ENCODE measurements at places on chromosomes 4 and X.

DNA sequence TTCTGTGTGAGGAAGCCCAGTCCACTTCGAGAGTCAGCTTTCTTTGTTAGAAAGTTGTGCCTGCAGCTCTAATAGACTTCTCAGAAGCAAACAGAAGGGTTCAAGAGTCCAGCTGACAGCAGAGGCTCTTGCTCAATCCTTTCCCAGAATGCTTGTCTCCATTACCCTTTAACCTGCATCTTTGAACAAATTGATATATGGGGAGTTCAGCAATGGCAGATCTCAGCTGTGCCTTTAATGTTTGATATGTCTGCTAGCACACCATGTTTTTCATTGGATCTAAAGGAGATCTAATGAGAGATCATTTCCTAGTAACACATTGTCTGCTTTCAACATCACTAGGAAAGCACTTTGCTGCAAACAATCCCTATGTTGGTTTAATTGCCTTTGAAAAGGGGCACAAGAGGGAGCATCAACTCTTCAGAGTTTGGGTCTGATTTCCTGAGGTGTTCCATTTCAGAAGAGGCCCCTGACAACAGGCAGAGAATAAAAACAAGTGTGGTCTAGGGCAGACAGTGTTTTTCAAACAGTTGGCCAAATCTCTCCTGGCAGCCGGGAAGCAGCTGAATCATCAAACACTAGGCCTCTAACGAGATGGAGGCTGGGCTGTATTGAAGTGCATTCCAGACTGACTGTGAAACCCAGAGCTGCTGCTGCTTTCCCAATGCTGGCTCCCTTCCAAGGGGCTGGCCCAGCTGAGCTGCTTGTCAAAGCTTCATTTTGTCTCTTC, 55.5 kb downstream of the LUZP4 start:
- peak; percentile 0 for DNase-seq

- DNase-seq = no peak
These were observed 94.2 kb downstream of the MAOA start for GRCh38 chrX:43750248-43750676.

DNA sequence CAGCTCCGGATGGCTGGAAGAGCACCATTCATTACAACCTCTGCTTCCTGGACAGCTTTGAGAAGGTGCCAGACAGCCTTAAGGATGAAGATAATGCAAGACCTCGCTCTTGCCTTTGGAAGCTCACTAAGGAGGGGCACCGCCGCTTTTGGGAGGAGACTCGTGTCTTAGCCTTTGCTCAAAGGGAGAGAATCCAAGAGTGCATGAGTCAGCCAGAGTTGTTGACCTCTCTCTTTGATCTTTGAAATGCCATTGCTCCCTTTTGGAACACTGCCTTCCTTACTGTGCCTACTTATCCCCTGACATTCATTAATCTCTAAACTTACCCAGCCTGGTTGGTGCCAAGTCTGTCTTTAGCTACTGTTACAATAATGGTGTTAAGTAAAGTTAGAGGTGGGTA, 1.2 kb downstream of the FOXR2 start:
- no peak for DNase-seq

DNA sequence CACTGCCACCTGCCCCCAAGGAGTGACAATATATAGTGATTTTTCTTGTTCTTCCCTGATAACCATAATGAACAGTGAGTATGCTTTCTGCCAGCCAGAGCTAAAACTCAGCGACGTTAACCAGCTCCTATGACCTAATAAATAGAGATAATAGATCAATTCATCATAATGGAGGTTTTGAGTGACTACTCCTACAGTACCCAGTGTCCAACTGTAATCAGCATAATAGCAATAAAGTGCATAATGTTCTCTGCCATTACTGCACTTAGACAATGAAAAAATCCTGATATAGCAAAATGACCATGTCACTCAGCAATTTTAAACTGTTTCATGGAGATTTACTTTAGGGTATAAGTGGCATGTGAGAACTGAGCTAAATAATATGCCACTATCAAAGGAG, 20.7 kb upstream of the TXLNG start:
- DNase-seq = no peak

- DNase-seq = no peak
These were observed 105.3 kb downstream of the DTHD1 start for GRCh38 chr4:36386691-36387090.

DNA sequence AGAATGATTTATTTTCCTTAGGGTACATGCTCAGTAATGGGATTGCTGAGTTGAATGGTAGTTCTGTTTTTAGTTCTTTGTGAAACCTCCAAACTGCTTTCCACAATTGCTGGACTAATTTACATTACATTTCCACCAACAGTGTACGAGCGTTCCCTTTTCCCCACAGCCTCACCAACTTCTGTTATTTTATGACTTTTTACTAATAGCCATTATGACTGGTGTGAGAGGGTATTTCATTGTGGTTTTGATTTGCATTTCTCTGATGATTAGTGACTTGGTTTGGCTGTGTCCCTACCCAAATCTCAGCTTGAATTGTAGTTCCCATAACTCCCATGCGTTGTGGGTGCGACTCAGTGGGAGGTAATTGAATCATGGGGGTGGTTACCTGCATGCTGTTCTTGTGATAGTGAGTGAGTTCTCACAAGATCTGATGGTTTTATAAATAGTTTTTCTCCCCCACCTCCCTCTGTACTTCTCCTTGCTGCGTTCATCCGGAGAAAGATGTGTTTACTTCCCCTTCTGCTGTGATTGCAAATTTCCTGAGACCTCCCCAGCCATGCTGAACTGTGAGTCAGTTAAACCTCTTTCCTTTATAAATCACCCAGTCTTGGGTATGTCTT, 95.1 kb downstream of the GBA3 start:
- DNase-seq = no peak

DNA sequence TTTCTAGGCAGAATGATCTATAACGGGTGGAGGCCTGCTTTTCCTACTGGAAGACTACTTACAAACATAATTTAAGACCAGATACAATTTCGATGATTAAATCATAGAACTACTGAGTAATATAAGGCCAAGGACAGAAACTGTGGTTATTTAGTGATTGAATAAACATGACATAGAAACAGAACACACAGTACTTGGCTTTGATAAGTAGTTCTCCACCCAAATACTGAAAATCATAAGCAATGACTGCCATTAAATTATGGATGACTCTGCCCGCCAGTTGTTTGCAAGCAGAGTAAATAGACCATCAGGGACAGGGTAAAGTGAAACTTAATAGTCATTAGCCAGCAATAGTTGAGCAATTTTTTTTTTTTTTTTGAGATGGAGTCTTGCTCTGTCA, 17.2 kb upstream of the SMIM14 start:
- no peak for DNase-seq

DNA sequence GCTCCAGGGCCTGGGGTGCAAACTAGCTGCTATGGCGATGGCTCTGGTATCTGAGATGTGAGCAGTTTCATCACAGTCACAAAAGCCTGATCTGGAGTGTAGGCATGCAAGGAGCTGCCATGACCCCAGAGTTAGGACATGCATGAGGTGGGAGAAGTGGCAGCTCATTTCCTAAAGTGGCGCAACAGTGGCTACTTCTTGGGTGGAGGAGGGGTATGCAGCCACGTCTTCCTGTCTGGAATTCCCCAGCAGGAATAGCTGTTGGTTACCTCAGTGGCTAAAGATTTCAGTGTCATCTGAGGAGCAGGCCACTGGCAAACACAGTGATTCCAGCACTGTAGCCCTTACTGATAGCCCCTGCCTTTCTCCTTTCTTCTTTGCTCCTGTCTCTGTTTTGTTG, 1382.5 kb downstream of the C4orf33 start:
- no peak for DNase-seq

DNA sequence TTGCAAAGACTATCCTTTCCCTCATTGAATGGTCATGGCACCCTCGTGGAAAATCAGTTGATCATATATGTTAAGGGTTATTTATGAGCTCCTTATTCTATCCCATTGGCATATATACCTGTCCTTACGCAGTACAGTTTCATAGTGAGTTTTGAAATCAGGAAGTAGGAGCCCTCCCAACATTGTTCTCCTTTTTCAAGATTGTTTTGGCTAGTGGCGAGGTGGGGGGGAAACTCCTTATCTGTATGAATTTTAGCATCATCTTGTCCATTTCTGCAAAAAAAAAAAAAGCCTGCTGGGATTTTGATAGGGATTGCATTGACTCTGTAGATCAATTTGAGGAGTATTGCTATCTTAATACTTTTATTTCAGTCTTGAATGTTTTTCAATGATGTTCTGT, 2.5 kb upstream of the USP9X start:
- no peak for DNase-seq

- no peak for DNase-seq
These were observed 90.6 kb downstream of the DCAF8L2 start for GRCh38 chrX:27680726-27681125.

- DNase-seq = no peak
These were observed 24.6 kb downstream of the TRO start for GRCh38 chrX:54945224-54945623.

- no peak for DNase-seq
These were observed 579 bp downstream of the IL3RA start for GRCh38 chrX:1336948-1337779.

DNA sequence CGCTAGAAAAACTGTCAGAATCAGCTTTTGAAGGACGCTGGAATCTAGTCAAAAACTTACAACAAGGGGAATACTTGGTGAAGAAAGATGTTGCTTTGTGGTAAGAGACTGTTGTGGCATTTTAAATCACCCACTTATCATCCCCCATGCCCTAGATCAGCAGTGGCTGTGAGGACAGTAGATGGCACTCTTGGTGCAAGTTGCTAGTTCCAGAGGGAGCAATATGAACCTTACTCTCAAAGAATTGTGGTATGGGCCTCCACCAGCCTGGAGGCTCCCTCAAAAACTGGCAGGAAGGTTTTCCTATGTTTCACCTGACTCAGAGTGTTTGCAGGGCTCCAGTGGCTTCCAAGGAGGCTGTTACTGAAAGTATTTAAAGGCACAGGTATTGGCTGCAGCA, 37.7 kb upstream of the SLC16A2 start:
- no peak for DNase-seq

GRCh38 chrX:1598876-1599790, 7.7 kb downstream of the AKAP17A start:
- no peak for DNase-seq

DNA sequence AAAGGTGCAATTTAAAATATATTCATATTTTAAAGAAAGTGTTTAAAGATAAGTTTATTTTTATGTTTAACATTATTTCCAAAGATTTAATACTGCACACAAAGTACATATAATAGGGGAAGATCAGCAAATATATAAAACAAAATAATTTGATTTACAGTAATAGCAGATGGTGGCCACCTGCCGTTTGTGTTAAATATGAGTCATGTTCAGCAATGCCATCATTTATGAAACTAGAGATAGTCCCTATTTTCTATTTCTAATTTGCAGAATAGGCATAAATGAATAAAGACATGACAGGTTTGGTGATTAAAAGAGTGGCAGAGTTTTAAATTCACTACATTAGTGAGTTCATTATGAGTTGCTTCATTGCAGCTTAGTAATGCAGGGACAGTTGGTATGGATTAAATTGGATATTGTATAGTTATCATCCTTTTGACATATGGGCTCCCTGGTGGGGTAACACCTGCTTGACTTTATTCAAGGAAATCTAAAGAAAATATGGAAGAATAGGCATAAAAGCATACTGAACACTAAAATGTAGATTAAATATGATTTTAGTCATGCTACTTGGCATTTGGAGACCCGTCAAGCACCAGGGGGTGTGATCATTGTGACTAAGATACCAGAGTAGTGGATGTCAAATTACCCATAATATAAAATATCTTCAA, 78.8 kb upstream of the BANK1 start:
- no peak for DNase-seq

- DNase-seq = no peak
These were observed 182.9 kb upstream of the PBDC1 start for GRCh38 chrX:75989806-75990590.

- no peak for DNase-seq
These were observed 4.5 kb downstream of the UBA1 start for GRCh38 chrX:47198026-47198686.

DNA sequence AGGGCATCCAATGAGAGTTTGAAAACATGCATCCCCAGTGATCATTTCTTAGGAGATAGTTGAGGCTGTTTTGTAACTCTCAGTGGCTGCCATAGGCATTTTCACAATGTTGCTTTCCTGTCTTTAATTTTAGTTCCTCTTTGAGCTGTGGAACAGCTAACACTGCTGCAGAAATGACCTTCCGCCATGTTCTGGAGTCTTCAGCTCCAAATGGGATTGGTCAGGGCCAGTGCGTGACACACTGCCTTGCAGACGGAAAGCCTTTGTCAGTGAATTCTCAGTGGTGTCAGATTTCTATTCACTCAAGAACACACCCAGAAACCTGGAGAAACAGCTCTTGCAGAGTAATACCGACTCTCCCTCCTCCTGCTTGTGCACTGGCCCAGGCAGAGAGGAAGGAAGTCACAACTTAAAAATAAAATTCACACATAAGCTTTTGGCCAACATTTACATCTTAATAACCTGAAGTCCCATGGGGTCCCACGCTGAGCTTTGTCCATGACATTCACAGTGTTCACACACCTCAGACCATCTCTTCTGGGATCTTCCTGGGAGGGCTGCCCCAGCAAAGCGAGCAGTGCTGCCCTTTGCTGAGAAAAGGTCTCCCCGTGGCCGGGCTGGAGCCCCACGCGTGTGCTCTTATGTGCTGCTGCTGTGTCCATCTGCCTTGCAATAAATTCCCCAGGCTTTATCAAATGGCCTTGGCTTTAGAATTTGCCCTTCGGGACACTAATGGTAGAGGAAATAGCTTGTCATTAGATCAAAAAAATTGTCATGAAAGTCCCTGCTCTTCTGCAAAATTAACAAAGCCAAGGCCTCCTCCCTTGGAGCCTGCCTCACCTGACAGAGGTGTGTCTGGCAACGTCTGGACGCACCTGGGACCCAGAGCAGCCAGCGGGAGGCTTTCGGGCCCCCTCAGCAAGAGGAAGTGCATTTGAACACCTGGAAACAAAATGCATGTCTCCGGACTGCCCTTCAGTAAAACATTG, 126.8 kb downstream of the IRF2 start:
- DNase-seq = no peak

DNA sequence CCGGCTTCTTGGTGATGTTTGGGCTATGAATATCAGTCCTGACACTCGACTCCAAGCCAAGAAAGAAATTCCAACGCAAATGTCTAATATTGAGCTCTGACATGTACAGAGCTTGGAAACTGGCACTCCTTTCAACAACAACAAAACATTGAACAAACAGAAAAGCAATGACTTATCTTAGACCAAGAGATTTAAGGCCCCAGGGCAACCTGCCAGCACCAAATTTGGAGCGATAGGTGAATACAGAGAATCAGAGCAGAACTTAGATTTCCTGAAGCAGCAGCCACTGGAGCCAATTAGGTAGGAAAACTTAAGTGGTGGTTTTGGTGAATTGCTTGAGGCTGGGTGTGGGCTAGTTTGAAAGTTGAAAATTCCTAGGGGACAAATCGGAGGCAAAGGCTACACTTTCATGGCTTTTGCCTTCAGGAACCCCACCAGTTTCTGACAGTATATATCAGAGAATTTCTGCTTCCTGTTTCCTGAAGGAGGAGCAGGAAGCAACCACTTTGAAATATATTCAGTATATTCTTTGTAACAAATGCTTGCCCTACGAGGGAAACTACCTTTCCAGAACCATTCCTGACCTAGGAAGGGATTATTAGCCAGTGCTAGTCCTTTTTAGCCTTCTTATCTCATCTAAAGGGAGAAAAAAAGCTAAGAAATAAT, 10.1 kb upstream of the FMR1 start:
- no peak for DNase-seq

Measured in amygdala (tissue), 56 donors.